ENCODE measurements at places on chromosomes 5 and 9.
A peak's percentile ranks its signal among the peaks of the same experiment; 100 is the strongest.

DNA sequence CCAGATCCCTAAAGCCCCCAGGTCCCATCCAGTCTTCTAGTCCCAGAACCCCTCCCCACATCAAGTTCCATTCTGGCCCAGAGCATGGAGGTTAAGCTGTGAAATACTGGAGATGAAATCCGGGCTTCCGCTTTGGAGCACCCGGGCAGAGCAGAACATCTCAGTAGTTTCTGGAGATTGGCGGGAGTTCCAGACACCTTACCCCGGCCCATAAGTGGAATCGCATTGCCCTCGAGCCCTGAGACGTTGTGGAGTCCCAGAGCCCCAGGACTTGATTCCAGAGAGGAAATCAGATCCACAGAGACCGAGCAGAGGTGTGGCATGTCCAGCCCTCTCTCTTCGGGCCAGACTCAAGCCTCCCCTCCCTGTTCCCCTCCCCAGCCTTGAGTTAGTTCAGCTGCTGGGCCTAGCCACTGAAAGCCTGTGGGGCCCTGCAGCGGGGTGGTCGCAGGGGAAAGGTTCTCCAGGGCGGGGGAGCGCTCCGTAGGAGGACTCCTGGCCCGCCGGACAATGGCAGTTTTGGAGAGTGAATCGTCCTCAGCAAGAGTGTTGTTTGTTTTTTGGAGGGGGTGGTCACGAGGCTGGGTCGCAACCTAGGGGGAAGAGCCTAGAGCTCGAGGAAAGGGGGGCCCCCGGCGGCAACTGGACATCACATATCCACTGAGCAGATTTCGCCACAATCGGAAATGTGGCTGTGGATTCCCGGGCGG, 1.0 kb upstream of the PAX5 start:
- DNase-seq: no peak

- DNase-seq: no peak
These were observed 1.7 kb downstream of the LMAN2 start for GRCh38 chr5:177349762-177350161.

DNA sequence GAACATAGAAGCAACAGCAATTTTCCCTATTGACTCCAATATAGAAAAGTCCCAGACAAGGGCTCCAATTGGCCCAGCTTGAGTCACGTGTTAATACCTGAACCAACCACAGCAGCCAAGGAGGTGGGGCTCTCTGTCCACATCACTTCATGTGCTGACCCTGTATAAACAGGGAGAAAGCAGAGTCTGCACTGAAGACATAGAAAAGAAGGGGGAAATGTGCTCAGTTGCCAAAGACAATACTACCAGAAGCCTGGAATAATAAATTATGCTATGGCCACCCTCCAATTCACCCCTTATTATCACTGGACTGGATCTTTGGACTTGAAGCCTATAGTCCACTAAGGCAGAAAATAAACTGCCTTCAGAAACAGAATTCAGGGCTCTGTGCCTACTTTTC, 275.4 kb downstream of the EPB41L4A start:
- DNase-seq: no peak

GRCh38 chr5:112004867-112005622, 248.1 kb upstream of the NREP start:
- no peak for DNase-seq

DNA sequence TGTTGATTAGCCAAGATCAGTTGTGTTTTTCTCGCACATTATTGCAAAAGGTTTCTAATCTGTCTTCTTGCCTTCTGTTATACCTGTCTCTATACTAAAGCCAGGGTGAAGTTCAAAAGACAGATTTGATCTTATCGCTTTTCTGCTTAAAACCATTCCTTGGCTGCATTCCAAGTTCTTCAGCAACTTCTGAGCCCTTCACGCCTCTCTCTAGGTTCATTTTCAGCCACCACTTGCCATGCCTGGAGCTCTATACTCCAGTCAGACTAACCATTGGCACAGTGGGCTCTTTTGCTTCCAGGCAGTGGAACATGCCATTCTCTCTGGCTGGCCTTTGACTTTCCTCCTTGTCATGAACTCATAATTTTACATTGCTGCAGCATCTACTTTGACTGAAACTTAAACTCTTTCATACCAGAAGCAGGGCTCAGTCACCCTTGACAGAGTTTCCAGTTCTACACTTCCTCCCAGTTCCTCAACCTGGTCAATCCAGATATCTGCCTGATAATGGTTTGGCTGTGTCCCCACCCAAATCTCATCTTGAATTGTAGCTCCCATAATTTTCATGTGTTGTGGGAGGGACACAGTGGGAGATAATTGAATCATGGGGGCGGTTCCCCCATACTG, 114.4 kb downstream of the SLC12A2 start:
- DNase-seq: peak; percentile 23

- no peak for DNase-seq
These were observed 137.0 kb downstream of the CCDC192 start for GRCh38 chr5:127840198-127840524.

DNA sequence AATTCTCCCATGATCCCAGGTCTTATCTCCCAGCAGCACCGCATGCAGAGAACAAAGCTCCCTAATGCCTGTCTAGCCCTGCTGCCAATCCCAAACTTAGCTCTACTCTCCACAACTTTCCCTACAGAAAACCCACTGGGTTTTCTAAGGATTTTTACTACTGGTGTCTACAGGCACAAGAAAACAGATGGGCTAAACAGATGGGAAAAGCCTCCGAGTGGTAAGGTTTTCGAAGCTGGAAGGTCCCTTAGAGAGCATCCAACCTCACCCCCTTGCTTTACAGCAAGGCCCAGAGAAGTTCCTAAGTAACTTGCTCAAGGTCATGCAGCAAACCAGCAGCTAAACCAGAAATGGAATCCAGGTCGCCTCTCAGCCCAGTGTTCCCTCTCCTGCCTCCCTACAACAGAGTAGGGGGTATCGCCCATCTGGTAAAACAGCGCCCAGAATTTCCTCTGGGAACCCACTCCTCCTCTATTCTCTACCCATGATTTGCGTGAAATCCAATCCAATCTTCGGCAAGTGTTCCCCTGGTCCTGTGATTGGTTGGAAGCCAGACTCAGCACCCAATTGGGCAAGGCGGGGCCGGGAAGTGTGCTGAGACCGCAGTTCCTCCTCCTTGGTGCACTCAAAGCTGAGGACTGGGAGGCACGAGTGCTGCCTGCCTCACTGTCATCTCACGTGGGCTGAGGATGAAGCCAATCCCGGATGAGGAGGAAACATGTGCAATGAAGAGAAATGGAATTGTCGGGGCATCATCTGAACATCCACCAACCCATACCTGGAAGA, 20.8 kb downstream of the CPLX2 start:
- no peak for DNase-seq

- no peak for DNase-seq
These were observed 162.5 kb downstream of the CD180 start for GRCh38 chr5:67033880-67034651.

GRCh38 chr5:124546643-124547042, 199.8 kb downstream of the ZNF608 start:
- no peak for DNase-seq

DNA sequence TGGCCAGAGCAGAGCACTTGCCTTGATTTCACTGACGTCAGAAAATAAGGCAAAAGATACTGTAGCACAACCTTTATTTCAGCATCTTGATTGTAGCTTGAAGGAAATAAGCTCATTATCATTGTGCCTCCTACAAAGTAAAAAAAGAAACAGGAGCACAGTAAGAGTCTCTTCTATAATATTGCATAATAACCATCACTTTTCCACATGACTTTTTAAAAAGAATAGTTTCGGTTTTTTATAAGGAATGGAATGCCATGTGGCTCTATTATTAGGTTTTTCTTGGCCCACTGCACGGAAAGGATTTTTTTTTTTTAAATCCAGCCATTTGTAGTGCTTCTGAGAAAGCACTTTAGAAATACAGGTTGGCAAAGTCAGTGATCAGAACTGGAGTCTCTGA, 655.3 kb downstream of the LRRC70 start:
- no peak for DNase-seq

GRCh38 chr9:125887172-125887571, 140.0 kb downstream of the PBX3 start:
- DNase-seq: no peak

DNA sequence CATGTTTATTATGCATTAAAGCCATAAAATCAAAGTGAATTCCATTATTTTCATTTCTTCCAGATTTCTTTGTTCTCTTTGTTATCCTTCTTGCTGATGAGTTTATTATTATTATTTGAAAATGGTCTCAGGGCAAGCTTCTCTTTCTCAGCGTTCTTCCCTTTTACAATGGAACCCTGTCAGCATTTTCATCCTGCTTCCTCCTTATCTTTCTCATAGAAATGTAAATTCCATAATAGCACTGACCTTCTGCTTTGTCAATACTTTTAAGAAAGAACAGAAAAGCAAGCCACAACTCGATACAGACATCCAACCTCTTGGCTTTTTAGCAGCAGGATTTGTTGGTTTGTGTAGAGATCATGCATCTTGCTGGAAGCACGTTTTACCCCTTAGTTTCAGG, 114.0 kb upstream of the BASP1 start:
- no peak for DNase-seq

DNA sequence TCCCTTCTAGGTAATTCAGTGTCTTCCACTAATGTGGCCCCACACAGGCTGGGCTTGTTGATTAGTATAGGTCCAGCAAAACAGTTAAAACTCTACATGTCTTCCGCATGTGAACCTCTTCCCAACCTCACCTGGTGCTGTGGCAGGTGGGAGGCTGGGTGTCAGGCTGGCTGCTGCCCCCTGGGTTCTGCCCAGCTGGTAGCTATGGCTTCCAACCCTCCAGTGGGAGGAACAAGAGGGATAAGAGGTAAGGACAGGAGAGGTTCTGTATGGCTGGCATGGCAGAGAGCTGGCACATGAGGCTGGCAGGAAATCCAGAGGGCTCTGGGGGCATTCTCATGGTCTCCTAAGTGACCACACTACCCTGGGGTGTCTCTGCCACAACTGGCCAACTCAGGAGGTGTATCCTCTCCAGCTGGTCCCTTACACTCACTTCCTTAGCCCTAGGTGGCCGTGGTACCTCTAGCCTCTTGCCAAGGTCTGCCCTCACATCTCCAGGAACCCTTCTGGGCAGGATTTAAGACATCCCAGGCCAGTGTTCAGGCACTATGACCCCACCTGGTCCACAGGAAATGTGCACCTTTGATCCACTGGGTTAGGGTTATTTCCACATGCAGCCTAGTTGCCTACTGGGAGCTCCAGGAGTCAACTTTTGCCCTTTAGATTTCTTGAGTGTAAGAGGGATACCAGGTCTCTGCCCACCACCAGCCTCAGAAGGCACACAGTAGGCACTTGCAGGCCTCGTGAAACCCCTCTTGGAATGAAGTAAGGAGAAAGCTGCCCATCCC, 41.7 kb downstream of the AHRR start:
- DNase-seq: no peak

GRCh38 chr5:40404613-40405012, 275.1 kb upstream of the PTGER4 start:
- DNase-seq: no peak

DNA sequence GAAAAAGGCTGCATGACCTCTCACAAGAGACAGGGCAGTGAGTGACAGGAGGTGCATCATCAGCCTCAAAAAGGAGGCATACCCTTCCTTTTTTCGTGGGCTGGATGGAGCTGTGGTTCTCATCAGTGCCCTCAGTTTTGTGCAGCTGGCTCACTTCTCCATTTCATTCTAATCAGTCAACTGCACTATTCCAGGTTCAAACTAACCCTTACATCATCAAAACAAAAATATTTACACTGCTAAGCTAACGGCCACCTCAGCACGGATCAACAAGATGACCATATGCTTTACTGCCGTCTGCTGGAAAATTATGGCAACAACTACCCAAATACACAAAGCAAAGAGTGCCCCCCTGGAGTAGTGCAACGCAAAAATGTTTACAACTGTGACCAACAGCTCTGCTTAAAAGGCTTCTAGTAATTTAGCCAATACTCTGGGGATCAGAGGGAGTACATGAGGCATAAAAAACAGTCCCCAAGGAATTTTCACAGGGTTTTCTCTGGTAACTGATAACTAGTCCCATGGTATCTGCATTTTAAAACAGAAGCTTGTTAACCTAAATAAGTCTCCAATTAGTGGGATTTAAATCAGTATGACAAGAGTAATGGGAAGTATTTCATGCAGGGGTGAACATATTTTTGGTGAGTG, 10.8 kb downstream of the KCNV2 start:
- DNase-seq: peak; percentile 7

DNA sequence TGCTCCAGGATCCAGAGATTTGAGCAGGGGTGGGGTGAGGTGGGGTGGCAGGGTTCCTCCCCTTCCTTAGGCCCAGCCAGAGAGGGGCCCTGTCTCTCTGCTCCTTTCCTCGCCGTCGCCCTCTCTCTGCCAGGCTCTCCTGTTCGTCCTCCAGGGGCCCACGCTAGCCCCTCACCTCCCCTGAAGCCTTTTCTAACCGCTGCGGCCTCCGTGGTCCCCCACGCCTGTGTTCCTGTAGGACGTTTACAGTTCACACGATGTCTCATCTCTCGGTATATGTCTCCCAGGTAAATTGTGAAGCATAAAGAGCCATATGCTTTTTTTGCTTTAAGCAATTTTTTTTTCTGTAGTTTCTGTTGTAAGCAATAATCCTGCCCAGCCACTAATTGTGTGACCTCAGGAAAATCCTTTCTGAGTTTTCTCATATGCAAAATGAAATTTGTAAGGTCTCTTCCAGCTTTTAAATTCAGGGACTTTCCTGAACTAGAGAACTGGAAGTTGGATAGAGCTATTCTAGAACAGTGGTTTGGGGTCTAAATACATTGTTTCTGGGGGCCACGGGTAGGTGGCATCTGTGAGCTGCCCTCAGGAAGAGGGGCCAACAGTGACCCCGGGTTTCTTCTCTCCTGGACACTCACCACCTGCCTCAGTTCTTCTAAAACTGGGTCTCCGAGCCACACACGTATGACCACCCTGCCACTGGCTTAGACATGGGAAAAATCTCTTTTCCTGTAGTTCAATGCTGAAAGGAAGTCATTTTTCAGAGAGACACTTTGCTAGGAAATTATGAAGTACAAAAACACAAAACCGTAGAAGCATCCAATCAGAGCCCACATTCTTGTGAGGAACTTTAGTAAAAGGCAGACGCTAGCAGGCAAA, 50.2 kb upstream of the ZNF366 start:
- no peak for DNase-seq

- DNase-seq: no peak
These were observed 407.7 kb upstream of the GRAMD2B start for GRCh38 chr5:126015235-126016181.

DNA sequence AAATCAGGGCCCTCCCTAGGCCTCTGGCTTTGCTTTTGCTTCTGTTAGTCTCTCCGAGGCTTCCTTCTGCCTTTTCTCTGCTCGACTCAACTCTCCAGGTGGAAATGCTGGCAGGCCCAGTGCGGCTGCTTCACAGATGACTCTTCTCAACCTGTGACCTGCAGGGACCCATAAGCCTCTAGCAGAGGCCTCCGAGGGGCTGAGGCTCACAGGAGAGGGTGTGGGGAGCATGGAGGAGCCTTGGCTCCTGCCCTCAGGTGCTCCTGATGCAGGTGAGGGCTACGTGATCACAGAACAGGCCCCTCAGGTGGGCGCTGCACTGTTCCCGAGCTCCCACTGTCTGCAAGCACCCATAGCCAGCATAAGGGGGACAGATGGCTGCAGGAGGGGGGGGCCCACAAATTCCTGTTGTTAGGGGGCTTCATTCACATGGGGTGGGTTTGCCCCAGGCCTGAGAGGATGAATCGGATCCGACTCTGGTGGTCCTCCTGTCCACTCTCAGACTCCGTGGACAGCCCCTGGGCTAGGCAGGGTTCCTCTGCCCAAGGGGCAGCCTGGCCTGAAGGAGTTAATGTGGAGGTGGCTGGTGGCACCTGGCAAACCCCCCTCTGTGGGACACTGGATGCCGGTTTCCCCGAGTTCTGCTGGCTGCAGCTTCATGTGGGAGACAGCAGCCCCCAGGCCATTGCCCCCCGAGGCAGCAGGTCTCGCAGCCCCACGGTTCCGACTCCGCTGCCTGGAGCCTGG, 10.9 kb upstream of the FCN2 start:
- no peak for DNase-seq

- DNase-seq: peak; percentile 44
These were observed at the start of gene ADAMTS19 for GRCh38 chr5:129459777-129460671. ADAMTS19 (plus strand) TSS chr5:129460298; CDS start chr5:129460392, 94 bp downstream.

All from activated T-cell treated with anti-CD3 and anti-CD28 coated beads, Interleukin-2, amount 50 U/mL, for 72 hours (primary cell).